ENCODE measurements at places on chromosomes 5 and 9.

- no peak for DNase-seq
Measured at GRCh38 chr9:85987236-85987635, 46.3 kb downstream of the NAA35 start.

GRCh38 chr5:107072440-107072839, 598.3 kb downstream of the EFNA5 start:
- no peak for DNase-seq

DNA sequence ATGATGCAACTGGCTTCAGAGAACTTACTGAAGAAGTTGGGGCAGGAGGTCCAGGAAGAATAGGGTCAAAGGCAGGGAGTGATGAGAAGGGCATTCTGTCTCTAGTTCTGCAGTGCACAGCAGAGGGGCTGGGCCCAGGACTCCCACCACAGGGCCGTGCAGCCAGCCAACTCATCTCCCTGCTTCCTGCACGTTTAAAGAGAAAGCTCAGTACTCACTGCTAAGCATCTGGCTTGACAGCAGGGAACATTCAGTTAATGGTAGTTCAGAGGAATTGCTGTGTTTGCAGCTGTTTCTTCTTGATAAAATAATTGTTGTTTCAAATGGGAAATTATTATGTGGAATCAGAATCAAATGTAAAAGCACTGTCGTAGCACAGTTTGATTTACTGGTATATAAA, 25.6 kb upstream of the SCAMP1 start:
- DNase-seq = no peak

GRCh38 chr5:162852134-162852533, 585.3 kb upstream of the CCNG1 start:
- DNase-seq = peak; percentile 3

- no peak for DNase-seq
Measured at GRCh38 chr5:36607114-36607571, 737 bp downstream of the SLC1A3 start.

- no peak for DNase-seq
Measured at GRCh38 chr9:131728546-131728910, 11.3 kb downstream of the RAPGEF1 start.

- DNase-seq = no peak
Measured at GRCh38 chr5:158801893-158802292, 297.8 kb downstream of the EBF1 start.

DNA sequence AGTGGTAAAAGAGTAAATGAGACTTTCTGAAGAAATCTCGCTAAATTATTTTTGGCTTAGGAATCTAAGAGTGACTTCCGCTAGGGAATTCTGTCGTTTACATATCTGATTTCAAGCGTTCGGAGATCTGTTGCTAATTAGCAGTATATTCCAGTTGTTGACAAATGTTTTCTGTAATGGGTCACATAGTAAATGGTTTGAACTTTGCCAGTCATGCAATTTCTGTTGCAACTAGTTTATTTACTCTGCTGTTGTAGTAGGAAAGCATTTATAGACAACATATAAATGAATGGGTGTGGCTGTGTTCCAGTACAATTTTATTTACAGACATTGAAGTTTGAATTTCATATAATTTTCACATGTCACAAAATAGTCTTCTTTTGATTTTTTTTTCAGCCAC, 57.4 kb upstream of the JAK2 start:
- DNase-seq = no peak

DNA sequence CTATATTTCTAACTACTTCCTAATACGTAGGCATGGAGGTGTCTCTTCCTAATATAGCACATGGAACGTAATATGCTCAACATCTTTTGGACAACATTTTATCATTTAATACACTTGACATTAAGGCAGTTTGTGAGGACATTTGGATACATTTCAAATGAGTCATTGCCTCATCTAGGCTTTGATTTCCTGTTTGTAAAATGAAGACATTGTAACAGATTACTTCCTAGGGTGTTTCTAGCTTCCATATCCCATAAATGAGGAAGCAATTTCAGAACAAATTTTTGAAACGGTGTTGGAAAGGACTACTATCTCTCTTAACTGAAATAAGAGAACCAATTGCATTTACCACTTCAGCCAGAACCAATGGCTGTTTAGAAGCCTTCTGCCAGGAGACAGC, 38.7 kb downstream of the SLC28A3 start:
- no peak for DNase-seq

GRCh38 chr5:81631124-81631523, 119.8 kb downstream of the SSBP2 start:
- DNase-seq = peak; percentile 28

DNA sequence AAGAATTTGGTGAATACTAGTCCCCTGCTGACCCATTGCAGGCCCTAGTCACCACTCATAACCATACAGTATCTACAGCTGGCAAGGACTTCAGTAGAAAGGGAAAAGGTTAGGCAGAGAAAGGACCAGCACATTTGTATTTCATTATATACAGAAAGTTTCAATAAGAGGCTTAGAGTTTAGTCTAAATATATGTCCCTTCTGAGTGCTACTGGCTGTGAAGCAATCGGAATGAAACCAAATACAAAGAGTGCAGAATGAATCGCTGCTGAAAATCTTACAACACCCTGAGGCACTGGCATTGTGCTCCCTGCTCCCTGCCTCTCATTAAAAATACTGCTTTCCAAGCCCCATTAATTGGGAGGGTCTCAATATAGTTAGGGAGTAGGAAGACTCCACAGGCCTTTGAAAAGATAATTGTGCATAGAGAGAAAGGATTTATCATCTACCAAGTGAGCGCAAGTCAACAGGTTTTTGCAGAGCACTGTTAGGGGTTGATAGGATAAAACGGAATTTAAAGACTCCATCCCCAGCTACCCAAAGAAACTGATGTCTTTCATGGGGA, 110.8 kb downstream of the SLC1A3 start:
- no peak for DNase-seq

- no peak for DNase-seq
Measured at GRCh38 chr5:173010021-173010420, 26.4 kb downstream of the ATP6V0E1 start.

- DNase-seq = no peak
Measured at GRCh38 chr5:131579917-131580671, 54.9 kb downstream of the RAPGEF6 start.

GRCh38 chr5:19987612-19988361, at the start of gene CDH18:
TSS of gene CDH18 (minus strand) at chr5:19988200. CDS start at chr5:19838986, 149,214 bp downstream.
- peak; percentile 40 for DNase-seq

DNA sequence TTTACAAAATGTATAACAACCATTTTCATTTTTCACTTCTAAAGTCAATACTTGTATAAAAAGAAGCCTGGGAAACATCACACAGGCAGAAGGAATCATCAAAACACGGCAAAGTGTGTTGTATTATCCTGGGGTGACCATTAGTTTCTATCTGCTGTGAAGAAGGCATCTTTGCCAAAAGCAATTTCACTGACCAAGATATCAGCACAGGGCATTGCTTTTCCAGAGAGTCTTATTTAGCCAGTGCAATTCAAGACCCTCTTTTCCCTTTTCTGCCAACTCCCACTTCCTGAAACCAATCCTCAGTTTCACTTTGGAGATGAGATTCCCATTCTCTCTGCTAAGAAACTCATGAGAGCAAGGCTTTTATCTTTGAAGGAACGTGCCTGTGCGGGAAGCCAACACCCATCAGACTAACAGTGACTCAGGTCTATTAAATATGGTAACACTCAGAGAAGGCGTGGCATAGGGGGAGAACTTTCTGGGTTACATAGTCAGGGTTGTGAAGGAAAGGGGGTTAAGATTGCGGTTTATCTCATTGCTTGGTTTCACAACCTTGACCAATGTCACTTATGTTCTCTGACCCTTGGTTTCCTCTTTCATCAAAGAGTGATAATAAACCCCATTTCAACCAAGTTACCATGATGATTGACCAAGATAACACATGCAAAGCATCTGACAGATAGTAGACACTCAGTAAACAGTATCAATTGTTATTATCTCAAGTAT, 666.9 kb upstream of the KLF4 start:
- DNase-seq = peak; percentile 74

DNA sequence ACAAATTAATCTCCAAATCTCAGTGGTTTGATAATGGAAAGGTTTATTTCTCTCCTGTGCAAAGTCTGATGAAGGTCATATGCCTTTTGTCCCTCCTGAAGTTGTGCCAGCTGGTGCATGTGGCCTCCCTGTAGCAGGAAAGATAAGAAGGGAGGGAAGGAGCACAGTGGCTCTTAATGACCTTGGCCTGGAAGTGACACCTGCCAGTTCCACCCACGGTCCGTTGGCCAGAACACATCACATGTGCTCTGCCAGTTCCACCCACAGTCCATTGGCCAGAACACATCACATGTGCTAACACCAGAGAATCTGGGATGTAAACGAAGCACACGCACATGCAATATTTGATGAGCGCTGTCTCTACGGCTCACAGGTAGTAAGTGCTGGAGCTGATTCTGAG, 130.9 kb downstream of the DOCK2 start:
- DNase-seq = peak; percentile 67

GRCh38 chr5:108900668-108901067, 153.0 kb downstream of the FER start:
- DNase-seq = no peak

DNA sequence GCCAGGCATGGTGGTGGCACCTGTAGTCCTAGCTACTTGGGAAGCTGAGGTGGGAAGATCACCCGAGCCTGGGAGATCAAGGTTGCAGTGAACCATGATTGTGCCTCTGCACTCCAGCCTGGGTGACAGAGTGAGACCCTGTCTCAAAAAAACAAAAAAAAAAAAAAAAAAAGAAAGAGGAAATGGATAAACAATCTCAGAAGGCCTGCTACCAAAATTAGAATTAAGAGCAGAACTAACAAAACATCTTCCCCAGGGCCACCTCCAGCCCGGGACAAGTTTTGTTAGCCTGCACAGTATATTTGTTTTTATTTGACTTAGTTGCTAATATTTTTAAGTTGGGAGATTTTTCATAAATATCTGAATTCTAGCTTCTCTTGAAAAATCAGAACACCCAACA, 23.1 kb downstream of the PAX5 start:
- DNase-seq = no peak

DNA sequence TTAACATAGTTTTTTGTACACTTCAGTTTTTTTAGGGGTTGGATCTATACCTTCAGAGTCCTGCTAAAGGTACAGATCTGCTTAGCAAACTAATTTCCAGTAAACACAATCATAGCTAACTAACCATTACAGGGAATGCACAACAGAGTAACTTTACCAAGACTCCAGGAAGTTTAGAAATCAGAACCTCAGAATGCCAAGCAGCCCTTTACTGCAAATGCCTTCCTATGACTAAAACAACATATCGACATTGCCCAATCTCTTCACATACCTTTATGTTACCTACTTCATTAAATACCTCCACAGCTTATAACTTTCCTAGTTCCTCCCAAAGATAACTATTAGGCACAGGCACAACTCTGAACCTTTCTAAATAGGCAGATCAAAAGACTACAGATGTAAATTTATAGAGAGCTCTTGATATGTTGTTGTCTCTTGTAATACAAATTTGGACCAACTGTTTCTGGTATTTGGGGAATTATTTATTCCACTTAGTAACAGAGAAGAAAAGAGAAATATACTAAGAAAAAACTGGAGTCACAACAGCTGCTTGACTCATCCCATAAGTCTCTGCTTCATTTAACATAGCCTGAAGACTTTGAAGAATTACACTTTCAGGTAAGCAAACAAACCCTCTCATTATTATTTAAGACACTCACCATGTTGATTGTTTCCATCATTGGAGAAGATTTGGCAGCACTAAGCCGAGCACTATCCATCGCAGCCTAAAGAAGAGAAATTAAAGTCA, 46.0 kb upstream of the OR2K2 start:
- DNase-seq = no peak

- DNase-seq = peak; percentile 88
Measured at GRCh38 chr5:61301341-61302199, 30.5 kb upstream of the ZSWIM6 start.

GRCh38 chr9:124359855-124360678, 55.2 kb downstream of the PSMB7 start:
- DNase-seq = no peak

DNA sequence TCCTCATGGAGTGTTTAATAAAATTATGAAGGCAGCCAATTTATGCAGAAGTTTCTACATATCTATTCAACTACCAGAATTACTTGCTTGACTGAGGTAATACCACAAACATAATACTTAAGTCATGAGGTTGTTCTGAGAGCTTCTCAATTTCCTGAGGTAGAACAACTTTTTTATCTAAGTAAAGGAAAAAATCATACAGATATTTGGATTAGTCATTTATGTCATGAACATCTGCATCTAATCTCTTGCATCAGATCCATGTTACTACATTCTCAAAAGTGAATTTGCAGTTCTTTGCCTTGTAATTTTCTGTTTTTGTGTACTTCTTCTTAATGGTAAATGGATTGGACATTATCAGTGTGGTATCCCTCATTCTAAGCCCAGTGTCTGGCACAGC, 60.4 kb upstream of the RGMB start:
- no peak for DNase-seq

DNA sequence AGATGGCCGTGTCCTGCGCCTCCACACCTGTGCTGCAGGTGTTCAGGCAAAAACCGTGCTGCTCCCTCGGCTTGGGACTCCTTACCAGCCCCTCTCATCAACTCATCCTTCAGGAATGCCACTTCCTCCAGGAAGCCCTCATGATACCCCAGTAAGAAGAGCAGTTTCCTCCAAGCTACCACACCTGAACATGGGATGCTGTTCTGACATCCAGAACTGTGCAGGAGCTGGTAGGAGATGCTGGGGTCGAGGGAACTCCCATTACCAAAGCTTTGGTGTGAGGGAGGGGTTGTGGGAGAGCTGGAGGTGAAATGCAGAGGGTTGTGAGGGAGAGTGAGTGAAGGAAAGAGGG, 18.9 kb downstream of the CARD19 start:
- no peak for DNase-seq

DNA sequence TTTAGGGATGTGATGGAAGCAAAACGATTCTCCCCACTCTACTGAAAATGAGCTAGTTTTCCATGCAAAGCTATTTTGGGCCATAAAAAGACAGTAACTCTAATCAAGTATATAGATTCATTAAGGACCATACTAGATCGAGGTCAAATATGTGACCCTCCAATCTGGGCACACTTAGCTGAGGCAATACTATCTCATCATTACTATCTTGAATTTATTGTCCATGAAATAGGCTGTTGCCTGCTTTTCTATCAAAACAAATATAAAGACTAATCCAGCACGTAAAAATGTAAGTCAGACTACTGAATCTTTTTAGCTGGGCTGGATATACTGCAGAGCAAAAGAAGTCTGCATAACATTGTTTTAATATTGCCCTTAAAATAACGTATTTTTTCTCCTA, 943.1 kb downstream of the NR2F1-AS1 start:
- DNase-seq = no peak

DNA sequence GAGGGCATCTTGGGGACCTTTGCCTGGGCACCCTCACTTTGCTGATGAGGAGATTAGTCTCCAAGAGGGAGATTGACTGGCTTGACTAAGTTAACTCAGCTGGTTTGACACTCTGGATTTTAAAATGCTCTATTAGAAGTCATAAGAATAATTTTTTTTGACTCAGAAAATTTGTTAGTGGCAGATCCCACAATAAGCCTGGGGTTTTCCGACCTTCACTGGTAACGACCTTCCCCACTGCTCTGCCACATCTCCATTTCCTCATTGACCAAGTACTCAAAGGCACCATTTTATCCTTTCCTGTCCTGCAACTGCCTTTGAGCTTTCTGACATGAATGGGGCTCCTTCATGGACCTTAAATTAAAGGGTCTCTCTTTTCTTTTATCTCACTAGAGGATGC, 67.0 kb downstream of the ARHGEF28 start:
- DNase-seq = no peak

- no peak for DNase-seq
Measured at GRCh38 chr5:121430538-121430937, 421.1 kb upstream of the FTMT start.

- no peak for DNase-seq
Measured at GRCh38 chr5:179141867-179142266, 81.7 kb downstream of the ZNF354C start.

Data from stomach (tissue), 19 donors.